Epithelial cell of alveolus of lung (primary cell): ENCODE measurements at places on chromosomes 6 and 20. TPM values are rescaled to one million over a fixed set of nuclear protein-coding genes. Genes with fewer than 3 reads are reported as not detected.

MRPL2 gene
- 35.9 and 41.3 TPM in 2 replicates for total RNA-seq

PPIL6 gene
- total RNA-seq = 0.88 and 1.6 TPM in 2 replicates

ENPP5 gene
- 0.56 and 1.0 TPM in 2 replicates for total RNA-seq

NANP gene
- 5.3 and 8.4 TPM in 2 replicates for total RNA-seq

LY86 gene
- not detected in 2 replicates for total RNA-seq

TMEM217 gene
- total RNA-seq = 1.6 and 2.5 TPM in 2 replicates

TCP11 gene
- total RNA-seq = not detected in 2 replicates

GUCA1A gene
- 0.26 TPM in 1 of 2 replicates, not detected in the other for total RNA-seq

ENPP3 gene
- under 0.01 TPM in 1 of 2 replicates, not detected in the other for total RNA-seq

MEP1A gene
- not detected in 2 replicates for total RNA-seq

ENPP4 gene
- total RNA-seq = 0.39 and 0.96 TPM in 2 replicates

BHLHE23 gene
- total RNA-seq = not detected in 2 replicates

ADTRP gene
- total RNA-seq = 0.26 TPM in 1 of 2 replicates, not detected in the other

KCNK5 gene
- 0.13 TPM in 1 of 2 replicates, not detected in the other for total RNA-seq

MOXD1 gene
- 16.0 and 20.6 TPM in 2 replicates for total RNA-seq

GLP1R gene
- not detected in 2 replicates for total RNA-seq

IYD gene
- total RNA-seq = 0.08 TPM in 1 of 2 replicates, not detected in the other

LY6G6C gene
- total RNA-seq = not detected in 2 replicates
